CD8-positive, alpha-beta memory T cell (primary cell): ENCODE measurements at places on chromosomes 16 and 17. TPM values are rescaled to one million over a fixed set of nuclear protein-coding genes. Genes with fewer than 3 reads are reported as not detected.

GRCh38 chr17:50173335-50173941, 7.6 kb downstream of the SGCA start:
- no peaks in the 10 kb centered on the region for H3K27me3 ChIP-seq
- no peak overlapping the region for H3K4me3 ChIP-seq
- peaks cover 12% of the 10 kb centered on the region for H3K4me1 ChIP-seq
- DNase-seq: no peak

DNA sequence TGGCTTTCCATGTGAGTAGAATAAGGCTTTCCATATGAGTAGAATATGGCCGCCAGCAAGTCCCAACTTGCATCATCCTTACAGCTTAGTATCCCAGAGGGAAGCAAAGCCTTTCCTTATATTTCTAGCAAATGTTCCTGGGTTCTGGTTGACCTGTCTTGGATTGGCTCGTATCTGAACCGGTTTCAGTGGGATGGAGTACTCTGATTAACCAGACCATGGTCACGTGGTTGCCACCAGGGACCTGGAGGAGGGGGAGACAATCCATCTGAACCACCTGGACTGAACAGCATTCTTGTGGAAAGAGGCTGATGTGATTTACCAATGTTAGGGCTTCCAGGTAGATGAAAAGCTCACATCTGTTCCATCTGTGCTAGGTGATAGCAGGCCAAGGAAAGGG, 89.0 kb downstream of the SHISA6 start:
- H3K36me3 ChIP-seq: no peaks in the 10 kb centered on the region
- no peak for DNase-seq
- H3K27ac ChIP-seq: no peak overlapping the region
- no peak overlapping the region for H3K4me3 ChIP-seq

DNA sequence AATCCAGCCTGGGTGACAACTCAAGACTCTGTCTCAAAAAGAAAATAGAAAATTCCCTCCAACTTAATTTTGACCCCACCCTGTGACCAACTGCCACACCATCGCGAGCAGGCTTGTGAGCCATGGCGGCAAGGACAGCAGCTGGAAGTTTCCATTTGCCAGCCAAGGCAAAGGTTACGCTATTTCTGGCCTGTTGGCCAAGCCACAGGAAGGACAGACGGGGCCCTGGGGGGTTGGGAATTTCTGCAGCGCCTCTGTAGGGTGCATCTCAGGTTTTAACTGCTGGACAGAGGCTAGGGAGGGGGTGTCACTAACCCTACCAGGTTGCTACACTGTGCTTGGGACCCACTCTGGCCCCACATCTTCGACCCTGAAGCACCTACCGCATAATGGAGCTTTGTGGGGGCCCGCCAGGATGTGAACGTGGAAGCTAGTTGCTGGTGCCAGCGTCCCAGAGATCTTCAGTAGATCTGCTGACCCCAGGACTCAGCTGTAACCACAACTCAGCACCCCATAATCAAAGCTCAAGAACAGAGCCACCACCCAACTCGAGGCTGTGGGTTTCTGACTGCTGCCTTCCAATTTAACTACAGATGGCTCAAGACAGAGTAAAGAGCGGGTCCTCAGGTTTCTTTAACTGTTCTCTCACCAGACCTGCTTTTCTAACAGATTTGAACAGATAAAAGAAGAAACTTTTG, 10.9 kb downstream of the KIFC3 start:
- DNase-seq: no peak
- no peak overlapping the region for H3K27ac ChIP-seq
- H3K36me3 ChIP-seq: no peaks in the 10 kb centered on the region

GRCh38 chr16:77090062-77090461, 100.9 kb upstream of the MON1B start:
- H3K27me3 ChIP-seq: no peaks in the 10 kb centered on the region
- H3K36me3 ChIP-seq: no peaks in the 10 kb centered on the region

PLA2G10 gene
- not detected for total RNA-seq

KRT27 gene
- total RNA-seq: not detected

FBXW10 gene
- 0.09 TPM for total RNA-seq
